ENCODE measurements at places on chromosomes 3 and 15. TPM values are rescaled to one million over a fixed set of nuclear protein-coding genes. Genes with fewer than 3 reads are reported as not detected.

DNA sequence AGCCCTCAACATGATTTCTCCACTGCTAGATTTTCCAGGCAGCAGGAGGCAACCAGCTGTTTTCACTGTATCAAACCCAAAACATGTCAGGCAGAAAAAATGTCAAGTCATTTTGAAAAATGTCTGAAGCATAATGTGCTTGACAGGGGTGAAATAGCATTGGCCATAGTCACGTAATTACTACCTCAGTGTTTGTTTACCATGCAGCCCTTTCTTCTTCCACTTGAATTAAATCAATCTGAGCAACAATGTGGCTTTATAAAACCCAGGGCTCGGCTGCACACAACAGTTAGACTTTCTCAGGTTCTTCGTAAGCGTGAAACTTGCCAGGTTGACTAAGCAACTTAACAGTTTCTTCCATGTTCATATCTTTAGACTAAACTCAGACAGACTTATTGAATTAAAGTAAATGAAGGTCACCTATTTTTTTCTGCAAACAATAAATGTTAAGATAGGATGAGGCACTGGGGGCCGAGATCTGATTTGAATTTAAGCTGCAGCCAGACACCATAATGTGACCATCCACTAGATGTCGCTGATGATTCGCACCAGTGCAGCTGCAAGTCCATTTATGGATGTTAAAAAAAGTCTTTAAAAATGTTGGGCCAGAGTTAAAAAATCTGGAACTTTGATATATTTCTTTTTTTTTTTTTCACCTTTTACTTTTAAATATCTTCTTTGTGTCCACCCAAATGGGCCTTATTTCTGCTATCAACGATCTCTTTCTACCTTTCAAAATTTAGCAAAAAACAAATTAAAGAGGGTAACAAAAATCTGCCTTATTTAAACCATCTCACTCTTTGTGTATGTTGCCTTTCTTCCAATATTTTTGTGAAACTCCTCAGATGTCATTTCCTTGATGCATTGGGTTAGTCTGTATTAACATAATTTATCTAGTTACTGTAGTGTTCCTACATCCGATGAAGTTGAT, 305.9 kb downstream of the CACNA2D3 start:
- peak; percentile 80 for DNase-seq

- no peak for DNase-seq
Observed at GRCh38 chr3:157135671-157136396, 24.1 kb downstream of the CCNL1 start.

Gene ZSCAN29
- total RNA-seq: 32.1 TPM

Gene PRICKLE2
- not detected for total RNA-seq

DNA sequence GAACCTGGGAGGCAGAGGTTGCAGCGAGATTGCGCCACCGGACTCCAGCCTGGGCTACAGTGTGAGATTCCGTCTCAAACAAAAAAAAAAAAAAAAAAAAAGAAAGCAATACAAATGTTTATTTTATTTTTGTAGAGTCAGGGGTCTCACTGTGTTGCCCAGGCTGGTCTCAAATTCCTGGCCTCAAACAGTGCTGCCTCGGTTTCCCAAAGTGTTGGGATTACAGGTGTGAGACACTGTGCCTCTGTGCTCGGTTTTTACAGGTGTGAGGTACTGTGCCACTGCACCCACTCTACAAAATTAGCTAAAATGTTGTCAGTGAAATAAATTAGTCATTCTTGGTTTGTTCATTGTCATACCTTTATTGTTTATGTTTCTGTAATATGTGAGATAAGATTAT, 5.5 kb downstream of the PIAS1 start:
- DNase-seq: no peak

GRCh38 chr3:31166249-31166885, 271.9 kb upstream of the GADL1 start:
- DNase-seq: no peak

DNA sequence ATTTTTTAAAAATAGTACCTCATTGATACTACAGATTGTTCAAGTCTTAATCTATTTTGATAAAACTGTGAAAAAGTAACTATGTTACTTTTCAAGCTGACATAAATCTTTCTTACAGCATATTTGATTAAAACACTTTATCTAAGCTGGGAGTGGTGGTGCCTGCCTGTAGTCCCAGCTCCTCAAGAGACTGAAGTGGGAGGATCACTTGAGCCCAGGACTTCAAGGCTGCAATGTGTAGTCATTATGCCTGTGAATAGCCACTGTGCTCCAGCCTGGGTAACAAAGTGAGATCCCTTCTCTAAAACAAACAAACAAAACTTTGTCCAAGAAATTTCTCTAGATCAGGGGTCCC, 59.6 kb upstream of the NEDD4 start:
- DNase-seq: no peak

GRCh38 chr3:39668420-39668819, 141.0 kb upstream of the MYRIP start:
- no peak for DNase-seq

Gene GP9
- total RNA-seq: not detected

DNA sequence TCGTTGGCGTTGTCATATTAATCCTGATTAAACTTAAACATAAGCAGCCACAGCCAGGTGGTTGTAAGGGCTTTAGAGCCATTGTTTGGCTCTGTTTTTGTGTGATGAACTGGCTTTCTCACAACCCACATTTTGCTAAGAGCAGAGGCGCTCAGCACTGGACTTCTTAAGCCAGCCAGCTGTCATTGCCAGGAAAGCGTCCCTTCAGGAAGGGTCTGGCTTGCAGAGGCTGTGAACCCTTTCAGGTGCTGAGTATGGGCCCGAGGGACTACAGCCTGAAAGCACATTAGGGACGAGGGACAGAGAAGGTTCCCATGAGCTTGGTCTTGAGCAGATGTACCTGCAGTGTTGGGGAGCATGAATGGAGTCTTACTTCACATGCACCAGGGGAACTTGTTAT, 112.3 kb downstream of the CHCHD6 start:
- no peak for DNase-seq

DNA sequence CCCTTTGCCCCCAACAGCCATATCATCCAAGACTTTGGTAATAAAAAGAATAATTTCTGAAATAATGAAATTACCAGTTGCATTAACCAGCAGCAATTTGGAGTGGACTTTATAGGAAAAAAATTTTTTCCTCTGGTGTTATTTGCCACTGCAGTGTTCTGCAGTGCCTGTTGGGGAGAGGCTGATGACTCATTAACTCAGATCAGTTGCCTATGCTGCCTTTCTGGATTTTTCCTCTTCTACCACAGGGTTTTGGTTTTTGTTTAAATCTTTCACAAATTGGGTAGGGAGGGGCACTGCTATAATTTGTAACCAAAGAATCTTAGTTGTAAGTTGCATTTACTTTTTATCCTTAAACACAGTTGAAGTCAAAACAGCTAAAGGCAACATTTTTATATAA, 22.7 kb downstream of the ATP6V1A start:
- DNase-seq: no peak

- no peak for DNase-seq
Observed at GRCh38 chr3:31225923-31226322, 306.8 kb upstream of the STT3B start.

Gene PAK6
- total RNA-seq: 0.33 TPM

GRCh38 chr15:27491666-27492621, 521.0 kb downstream of the GABRG3 start:
- no peak for DNase-seq

- no peak for DNase-seq
Observed at GRCh38 chr15:39506146-39506545, 74.7 kb upstream of the THBS1 start.

Gene RTP3
- total RNA-seq: not detected

DNA sequence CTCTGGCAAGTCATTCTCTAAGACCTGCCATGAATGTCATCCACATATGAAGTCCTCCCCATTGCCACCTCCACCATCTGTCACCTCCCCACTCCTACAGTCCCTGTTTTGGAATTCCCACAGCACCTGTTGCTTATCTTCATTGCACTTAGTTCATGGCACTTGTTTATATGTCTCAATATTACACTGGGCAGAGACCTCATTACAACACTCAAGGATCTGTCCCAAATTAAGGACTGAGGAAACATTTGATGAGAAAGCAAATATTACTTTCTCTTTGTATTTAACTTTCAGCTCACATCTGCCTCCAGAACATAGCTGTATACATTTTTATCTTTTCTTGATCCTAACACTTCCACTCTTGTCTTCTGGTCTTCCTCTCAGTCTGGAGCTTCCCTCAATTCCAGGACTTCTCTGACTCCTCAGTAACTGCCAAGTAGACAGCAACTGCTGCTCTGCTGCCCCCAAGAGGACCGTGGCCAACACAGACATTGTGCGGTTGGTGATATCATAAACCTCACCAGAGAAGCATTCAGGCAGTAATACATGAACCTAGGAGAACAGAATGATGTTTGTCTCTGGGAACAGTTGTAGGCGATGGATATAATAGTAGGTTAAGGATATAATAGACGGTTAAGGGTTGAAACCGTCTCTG, 45.0 kb upstream of the FGF12 start:
- no peak for DNase-seq

DNA sequence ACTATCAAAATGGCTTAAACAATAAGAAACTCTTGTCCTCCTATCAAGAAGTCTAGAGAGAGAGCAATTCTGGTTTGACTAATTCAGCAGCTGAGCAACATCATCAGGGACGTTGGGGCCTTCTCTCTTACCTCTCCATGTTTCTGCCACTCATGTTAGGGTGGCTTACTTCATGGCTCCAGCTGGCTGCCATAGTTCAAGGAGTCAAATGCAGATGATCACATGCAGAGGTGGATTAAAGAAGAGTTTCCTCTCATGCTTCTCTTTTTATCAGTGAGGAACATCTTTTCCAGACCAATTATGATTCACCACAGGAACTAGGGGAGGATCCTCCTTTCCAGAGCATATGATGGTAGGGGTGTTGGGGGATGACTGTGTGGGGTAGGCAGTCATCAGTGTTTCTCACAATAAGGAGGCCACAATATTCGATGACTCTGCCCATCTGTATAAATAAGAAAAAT, 45.5 kb downstream of the NEK11 start:
- no peak for DNase-seq

DNA sequence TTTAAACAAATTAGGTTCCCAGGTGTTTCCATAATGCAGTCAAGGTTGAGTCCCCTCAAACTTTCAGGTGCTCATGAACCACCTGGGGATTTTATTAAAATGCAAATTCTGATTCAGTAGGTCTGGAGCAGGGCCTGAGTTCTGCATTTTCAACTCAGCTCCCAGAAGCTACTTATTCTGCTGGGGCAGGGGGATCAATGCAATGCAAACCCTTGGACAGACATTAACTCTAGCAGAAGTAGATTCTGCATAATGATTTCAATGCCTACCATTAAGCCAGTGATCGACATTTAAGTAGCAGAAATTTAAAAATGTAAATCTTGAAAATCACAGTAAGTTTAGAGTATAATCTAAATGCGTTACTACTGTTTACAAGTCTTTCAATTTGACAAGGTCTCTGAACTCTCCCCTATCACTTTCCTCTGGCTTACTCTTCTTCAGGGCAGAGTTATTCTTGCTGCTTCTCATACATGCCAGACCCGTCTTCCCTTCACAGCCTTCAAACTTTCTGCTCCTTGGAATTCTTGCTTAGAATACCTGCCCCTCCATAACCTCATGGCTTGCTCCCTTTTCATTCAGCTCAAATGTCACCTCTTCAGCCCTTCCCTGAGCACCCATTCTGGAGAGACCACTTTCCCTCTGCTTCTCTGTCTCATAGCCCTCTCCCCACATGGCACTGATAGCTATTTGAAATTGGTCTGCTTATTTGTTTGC, 19.3 kb upstream of the DPPA4 start:
- no peak for DNase-seq

- no peak for DNase-seq
Observed at GRCh38 chr3:18282507-18282906, 142.6 kb downstream of the SATB1 start.

- no peak for DNase-seq
Observed at GRCh38 chr15:100049936-100050876, 291.6 kb downstream of the ADAMTS17 start.

GRCh38 chr3:169528289-169528688, 135.2 kb downstream of the MECOM start:
- DNase-seq: no peak

DNA sequence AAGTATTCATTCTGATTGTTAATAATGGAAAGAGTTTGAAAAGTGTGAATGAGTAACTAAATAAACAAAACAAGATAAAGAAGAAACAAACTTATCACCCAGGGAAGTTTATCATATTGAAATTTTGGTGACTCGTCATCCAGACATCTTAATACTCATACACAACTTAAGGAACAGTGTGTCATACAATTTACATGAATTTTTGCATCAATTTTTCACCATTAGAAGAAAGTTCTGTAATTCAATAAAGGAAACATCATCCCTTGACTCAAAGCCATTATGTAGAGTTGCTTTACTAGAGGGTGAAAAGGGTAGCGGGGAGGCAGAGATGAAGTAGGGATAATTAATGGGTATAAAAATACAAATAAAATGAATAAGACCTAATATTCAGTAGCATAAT, 536.2 kb downstream of the GRM7 start:
- DNase-seq: no peak

- peak; percentile 62 for DNase-seq
Observed at GRCh38 chr15:92921215-92922131, 21.3 kb downstream of the CHD2 start.

GRCh38 chr15:40246496-40247280, 7.8 kb downstream of the PAK6 start:
- DNase-seq: no peak

DNA sequence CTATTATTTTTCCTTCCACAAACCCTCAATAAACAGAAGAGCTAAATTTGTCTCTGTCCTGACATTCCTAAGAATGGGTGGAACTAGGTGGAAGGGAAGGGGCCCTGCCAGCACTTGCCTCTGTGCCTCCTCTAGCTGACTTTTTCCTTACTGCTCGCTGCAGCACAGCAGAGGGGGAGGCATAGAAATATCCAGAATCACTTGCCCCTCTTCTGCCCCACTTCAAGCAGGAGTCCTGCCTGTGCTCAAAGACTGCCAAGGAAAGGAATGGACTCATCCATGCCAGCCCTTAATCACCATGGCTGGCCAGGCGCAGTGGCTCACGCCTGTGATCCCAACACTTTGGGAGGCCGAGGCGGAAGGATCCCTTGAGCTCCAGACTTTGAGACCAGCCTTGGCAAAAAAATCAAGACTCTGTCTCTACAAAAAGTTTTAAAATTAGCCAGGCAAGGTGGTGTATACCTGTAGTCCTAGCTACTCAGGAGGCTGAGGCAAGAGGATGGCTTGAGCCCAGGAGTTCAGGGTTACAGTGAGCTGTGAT, 51.8 kb downstream of the ADCY5 start:
- DNase-seq: no peak

DNA sequence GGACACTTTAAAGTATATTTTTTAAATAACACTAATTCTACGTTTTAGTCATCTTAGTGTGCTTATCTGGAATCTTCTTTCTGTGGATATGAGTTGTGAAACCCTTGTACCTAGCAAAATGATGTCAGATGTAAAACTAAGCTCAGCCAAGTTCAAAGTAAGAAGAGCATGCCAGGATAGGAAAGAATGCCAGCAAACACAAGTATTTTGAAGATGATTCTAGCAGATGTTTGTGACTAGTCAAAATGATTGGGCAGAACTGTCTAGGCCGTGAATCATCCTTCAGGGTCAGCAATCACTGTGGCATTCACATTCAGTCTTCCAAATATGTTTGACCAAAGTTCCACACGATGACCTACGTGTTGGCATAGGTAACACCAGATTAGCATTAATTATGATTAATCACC, 5.4 kb upstream of the PLOD2 start:
- DNase-seq: no peak

Gene RPUSD2
- total RNA-seq: 19.3 TPM
